RWPE2 (cell line): ENCODE measurements at places on chromosomes 2 and 18.

- H3K4me1 ChIP-seq: no peaks in the 10 kb centered on the region
- H3K36me3 ChIP-seq: peaks cover 5% of the 10 kb centered on the region
- DNase-seq: no peak
- no peaks in the 10 kb centered on the region for H3K27me3 ChIP-seq
- no peak overlapping the region for H3K4me3 ChIP-seq
Measured at GRCh38 chr2:127840893-127841292, 17.1 kb downstream of the POLR2D start.

DNA sequence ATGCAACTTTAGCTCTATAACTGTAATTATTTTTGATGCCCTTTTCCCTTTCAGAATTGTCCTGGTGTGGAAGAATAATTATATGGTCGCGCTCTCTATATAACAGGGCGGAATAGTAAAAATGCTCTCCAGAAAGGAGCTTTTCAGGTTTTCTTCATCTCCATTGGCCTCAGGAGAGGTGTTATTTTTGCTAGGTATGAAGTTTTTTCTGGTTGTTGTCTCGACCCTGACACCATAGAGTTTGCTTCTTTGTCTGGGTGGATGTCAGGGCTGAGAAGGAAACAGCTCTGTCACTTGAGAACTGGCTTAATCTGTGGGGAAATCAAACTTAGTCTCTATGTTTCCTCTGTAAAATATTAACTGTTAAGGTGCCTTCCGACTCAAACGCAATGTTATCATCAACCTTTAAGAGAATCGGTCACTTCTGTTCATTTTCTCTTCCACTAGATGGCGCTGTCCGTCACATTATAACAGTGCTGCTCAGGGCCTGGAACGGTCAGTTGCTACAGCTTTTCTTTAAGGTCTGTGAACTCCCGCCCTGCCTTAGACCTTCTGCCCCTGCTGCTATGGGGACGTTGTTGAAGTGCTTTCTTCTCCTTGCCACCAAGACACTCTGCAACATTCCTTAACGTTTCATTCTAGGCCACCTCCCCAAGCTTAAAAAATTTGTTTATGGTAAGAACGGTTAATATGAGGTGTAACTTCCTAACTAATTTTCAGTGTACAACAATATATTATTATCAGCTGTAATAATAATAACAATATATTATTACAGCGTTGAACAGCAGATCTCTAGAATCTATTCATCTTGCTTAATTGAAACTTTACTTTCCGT lies 23.8 kb upstream of the SERPINB12 start:
- H3K4me3 ChIP-seq: no peak overlapping the region
- H3K27me3 ChIP-seq: no peaks in the 10 kb centered on the region

- H3K27me3 ChIP-seq: no peaks in the 10 kb centered on the region
- no peaks in the 10 kb centered on the region for H3K36me3 ChIP-seq
- DNase-seq: no peak
Measured at GRCh38 chr2:101342625-101343008, 34.1 kb upstream of the RNF149 start.

GRCh38 chr2:179513181-179513580 lies 248.5 kb upstream of the SESTD1 start:
- no peaks in the 10 kb centered on the region for H3K36me3 ChIP-seq
- no peak for DNase-seq
- no peak overlapping the region for H3K27ac ChIP-seq
- H3K4me1 ChIP-seq: no peaks in the 10 kb centered on the region
- no peaks in the 10 kb centered on the region for H3K27me3 ChIP-seq

- DNase-seq: no peak
- no peak overlapping the region for H3K4me3 ChIP-seq
- peaks cover 4% of the 10 kb centered on the region; the same call in 1 of the 2 replicates for H3K36me3 ChIP-seq
- H3K27ac ChIP-seq: no peak overlapping the region
Measured at GRCh38 chr2:46764547-46764946, 151.1 kb downstream of the MCFD2 start.

- H3K36me3 ChIP-seq: 0 out of 2 replicates have a peak, but pooled peaks cover 5% of the 10 kb centered on the region
- no peak overlapping the region for H3K4me3 ChIP-seq
- no peak for DNase-seq
- peak overlapping the region; percentile 80 for H3K27ac ChIP-seq
Measured at GRCh38 chr2:85414761-85415553, 3.6 kb upstream of the SH2D6 start.

DNA sequence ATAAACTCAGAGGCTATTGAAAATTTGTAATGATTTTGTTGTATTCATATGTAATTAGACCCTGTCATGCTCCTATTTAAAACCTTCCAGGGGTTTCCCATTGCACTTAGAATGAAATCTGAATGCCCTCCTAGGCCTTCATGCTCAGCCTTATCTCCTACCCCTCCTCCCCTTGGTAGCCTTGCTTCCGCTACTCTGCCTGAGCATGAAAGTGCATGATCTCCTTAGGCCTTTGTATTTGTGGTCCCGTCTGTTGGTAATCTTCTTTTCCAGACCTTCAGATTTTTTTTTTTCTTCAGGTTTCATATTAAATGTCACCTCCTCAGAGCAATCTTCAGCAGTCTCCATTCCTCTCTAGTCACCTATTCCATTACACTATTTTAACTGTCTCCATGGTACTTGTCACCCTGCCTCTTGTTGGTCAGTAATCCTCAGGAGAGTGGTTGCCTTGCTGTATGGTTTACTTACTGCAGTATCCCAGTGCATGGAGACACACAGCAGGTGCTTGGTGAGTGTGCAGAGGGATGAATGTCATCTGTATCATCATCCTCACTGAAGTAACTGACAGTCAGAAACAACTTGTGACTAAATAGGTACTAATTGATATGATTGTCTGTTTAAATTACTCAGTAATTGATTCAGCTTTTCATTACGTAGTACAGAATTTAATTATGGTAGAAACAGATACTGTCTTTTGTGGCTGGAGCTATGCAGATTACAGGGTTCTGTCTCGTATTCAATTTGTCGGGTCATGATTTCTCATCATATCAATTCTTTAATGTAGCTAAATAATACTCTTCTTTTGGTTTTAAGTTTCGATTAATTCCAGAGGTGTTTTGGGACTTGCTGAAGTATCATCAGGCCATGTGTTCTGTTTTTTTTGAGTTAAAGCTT lies 63.9 kb downstream of the PHLPP1 start:
- no peak for DNase-seq
- no peaks in the 10 kb centered on the region for H3K27me3 ChIP-seq
- no peak overlapping the region for H3K4me3 ChIP-seq
- no peak overlapping the region for H3K27ac ChIP-seq
- peaks cover 31% of the 10 kb centered on the region for H3K4me1 ChIP-seq

DNA sequence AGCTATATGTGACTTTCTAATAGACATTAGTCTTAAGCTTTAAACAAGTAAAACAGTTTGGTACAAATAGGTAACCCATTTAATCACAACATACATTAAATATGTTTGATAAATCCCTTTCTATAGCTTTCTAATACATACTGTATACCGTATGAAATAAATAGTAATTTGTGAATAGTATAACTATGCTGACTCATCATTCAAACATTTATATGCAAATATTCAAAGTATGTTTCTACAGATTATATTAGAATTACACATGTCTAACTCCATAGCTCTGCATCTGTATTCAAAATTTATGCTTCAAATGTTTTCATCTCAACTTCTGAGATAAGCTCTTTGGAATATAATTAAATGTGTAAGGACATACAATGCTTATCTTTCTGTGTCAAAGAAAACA lies 142.7 kb upstream of the ZNF804A start:
- H3K4me1 ChIP-seq: no peaks in the 10 kb centered on the region
- H3K36me3 ChIP-seq: no peaks in the 10 kb centered on the region
- no peaks in the 10 kb centered on the region for H3K27me3 ChIP-seq
- H3K27ac ChIP-seq: no peak overlapping the region

- H3K27me3 ChIP-seq: no peaks in the 10 kb centered on the region
- no peak overlapping the region for H3K27ac ChIP-seq
- DNase-seq: no peak
- H3K36me3 ChIP-seq: no peaks in the 10 kb centered on the region
- H3K4me3 ChIP-seq: no peak overlapping the region
- H3K4me1 ChIP-seq: peaks cover 9% of the 10 kb centered on the region
Measured at GRCh38 chr2:240364582-240364960, 70.9 kb upstream of the GPC1 start.

GRCh38 chr2:37982847-37983246 lies 57.8 kb downstream of the RMDN2 start:
- H3K4me3 ChIP-seq: no peak overlapping the region
- peaks cover 5% of the 10 kb centered on the region for H3K4me1 ChIP-seq
- no peak overlapping the region for H3K27ac ChIP-seq
- no peaks in the 10 kb centered on the region for H3K27me3 ChIP-seq
- no peaks in the 10 kb centered on the region for H3K36me3 ChIP-seq
- DNase-seq: no peak

- H3K27me3 ChIP-seq: no peaks in the 10 kb centered on the region
- no peak for DNase-seq
- H3K27ac ChIP-seq: no peak overlapping the region
- peaks cover 3% of the 10 kb centered on the region for H3K4me1 ChIP-seq
Measured at GRCh38 chr18:37435150-37435867, 130.3 kb downstream of the CELF4 start.

- H3K4me1 ChIP-seq: no peaks in the 10 kb centered on the region
- H3K4me3 ChIP-seq: no peak overlapping the region
- no peak overlapping the region for H3K27ac ChIP-seq
Measured at GRCh38 chr2:150718280-150718679, 230.8 kb upstream of the RND3 start.

GRCh38 chr2:171598713-171599319 lies 76.5 kb downstream of the CYBRD1 start:
- H3K27ac ChIP-seq: no peak overlapping the region
- no peak for DNase-seq
- H3K4me3 ChIP-seq: no peak overlapping the region
- no peaks in the 10 kb centered on the region for H3K27me3 ChIP-seq
- H3K4me1 ChIP-seq: peaks cover 5% of the 10 kb centered on the region

GRCh38 chr2:153601812-153602211 lies 123.2 kb upstream of the RPRM start:
- H3K27me3 ChIP-seq: no peaks in the 10 kb centered on the region
- no peaks in the 10 kb centered on the region for H3K36me3 ChIP-seq
- no peak overlapping the region for H3K27ac ChIP-seq
- H3K4me1 ChIP-seq: no peaks in the 10 kb centered on the region

- H3K4me1 ChIP-seq: no peaks in the 10 kb centered on the region
- no peak overlapping the region for H3K27ac ChIP-seq
- no peaks in the 10 kb centered on the region for H3K36me3 ChIP-seq
- no peak for DNase-seq
Measured at GRCh38 chr2:163551616-163552373, 184.0 kb downstream of the FIGN start.

DNA sequence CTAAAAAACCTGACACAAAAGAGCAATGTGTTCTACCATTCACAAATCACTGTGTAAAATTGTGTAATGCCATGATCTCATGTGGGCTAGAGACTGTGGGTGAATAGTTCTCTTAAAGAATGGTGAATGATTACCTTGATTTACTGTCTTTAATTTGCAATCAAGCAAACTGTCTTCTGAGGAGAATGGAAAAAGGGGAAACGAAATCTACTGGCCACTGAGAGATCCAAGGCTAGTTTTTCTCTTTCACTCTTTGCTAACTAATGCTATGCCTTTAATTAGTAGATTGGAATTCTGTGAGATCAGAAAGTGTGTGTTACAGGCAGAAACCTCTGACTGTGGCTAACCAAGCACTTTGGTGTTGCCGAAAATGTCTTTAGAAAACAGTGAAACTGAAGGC lies 422.7 kb downstream of the TGIF1 start:
- no peaks in the 10 kb centered on the region for H3K27me3 ChIP-seq
- no peak overlapping the region for H3K27ac ChIP-seq
- no peak overlapping the region for H3K4me3 ChIP-seq
- H3K4me1 ChIP-seq: no peaks in the 10 kb centered on the region
- H3K36me3 ChIP-seq: no peaks in the 10 kb centered on the region

- H3K27me3 ChIP-seq: no peaks in the 10 kb centered on the region
- H3K4me3 ChIP-seq: peak overlapping the region; percentile 57
- no peak for DNase-seq
- no peaks in the 10 kb centered on the region for H3K36me3 ChIP-seq
- H3K4me1 ChIP-seq: peaks cover 13% of the 10 kb centered on the region
Measured at GRCh38 chr2:121282800-121283385, 2.1 kb downstream of the TFCP2L1 start.

DNA sequence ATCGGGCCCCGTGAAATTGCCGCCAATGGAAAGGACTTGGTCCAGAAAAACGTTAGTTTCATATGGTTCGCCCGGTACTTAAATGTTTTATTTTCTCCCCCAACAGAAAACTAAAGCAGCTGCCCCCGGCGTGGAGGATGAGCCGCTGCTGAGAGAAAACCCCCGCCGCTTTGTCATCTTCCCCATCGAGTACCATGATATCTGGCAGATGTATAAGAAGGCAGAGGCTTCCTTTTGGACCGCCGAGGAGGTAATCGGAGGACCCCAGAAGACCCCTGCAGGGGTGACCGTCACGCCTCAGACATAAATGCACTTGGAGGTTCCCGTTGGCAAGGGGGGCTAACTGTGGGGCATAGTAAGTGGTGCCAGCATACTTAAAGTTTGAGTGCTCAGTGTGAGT lies 742 bp downstream of the RRM2 start:
- no peak for DNase-seq
- H3K27me3 ChIP-seq: no peaks in the 10 kb centered on the region
- peaks cover 20% of the 10 kb centered on the region for H3K4me1 ChIP-seq
- H3K36me3 ChIP-seq: peaks cover 56% of the 10 kb centered on the region
- H3K27ac ChIP-seq: peak overlapping the region; percentile 90

GRCh38 chr2:66432801-66433694 lies 1.9 kb upstream of the MEIS1 start:
- DNase-seq: peak; percentile 85
- H3K4me1 ChIP-seq: no peaks in the 10 kb centered on the region
- H3K36me3 ChIP-seq: 0 out of 2 replicates have a peak, but pooled peaks cover 4% of the 10 kb centered on the region
- H3K27me3 ChIP-seq: no peaks in the 10 kb centered on the region
- peak overlapping the region; percentile 81 for H3K4me3 ChIP-seq

DNA sequence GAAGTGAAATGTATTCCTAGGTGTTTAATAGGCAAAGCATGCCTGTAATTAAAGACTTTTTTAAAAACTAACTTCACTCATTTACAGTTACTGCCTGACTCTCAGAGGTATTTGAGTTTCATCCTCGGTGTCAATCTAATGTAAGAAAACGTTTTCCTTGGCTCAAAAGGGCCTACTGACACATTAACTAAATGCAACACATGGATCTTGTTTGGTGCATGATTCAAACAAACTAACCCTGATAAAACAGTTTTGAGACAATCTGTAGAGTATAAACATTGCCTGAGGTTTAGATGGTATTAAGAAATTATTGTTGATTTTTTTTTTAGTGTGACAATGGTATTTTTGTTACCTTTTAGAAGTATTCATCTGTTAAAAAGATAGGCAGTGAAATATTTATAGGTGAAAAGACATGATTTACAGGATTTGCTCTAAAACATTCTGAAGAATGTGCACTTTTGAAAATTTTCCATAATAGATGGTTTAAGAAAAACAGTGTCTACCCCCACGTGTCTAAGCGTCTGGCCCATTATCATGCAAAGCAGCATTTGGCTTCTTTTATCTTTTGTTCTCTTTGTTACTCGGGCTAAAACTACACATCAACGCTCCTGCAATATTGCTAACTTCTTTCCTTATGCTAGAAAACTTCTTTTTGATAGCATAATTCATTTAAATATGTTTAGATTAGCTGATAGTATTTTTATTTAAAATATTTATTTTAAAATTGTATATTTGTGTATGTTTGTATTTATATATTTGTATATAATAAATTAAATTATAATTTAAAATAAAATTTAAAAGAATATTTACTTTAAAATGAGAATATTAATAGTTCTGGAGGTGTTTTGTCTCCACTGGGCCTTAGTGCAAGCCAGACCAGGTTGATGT lies 160.2 kb upstream of the NDUFV2 start:
- peaks cover 16% of the 10 kb centered on the region for H3K4me1 ChIP-seq
- H3K4me3 ChIP-seq: no peak overlapping the region
- H3K27me3 ChIP-seq: no peaks in the 10 kb centered on the region
- no peak overlapping the region for H3K27ac ChIP-seq
- no peaks in the 10 kb centered on the region for H3K36me3 ChIP-seq
- DNase-seq: no peak

GRCh38 chr2:206086716-206087350 lies 859 bp upstream of the INO80D start:
- H3K36me3 ChIP-seq: peaks cover 7% of the 10 kb centered on the region; the same call in 1 of the 2 replicates
- no peaks in the 10 kb centered on the region for H3K27me3 ChIP-seq
- peak overlapping the region; percentile 95 for H3K27ac ChIP-seq
- H3K4me3 ChIP-seq: peak overlapping the region; percentile 100
